ENCODE measurements at places on chromosomes 5 and 9.
A peak's percentile ranks its signal among the peaks of the same experiment; 100 is the strongest.

- DNase-seq: no peak
Measured at GRCh38 chr9:132982458-132982857, 4.0 kb downstream of the GFI1B start.

DNA sequence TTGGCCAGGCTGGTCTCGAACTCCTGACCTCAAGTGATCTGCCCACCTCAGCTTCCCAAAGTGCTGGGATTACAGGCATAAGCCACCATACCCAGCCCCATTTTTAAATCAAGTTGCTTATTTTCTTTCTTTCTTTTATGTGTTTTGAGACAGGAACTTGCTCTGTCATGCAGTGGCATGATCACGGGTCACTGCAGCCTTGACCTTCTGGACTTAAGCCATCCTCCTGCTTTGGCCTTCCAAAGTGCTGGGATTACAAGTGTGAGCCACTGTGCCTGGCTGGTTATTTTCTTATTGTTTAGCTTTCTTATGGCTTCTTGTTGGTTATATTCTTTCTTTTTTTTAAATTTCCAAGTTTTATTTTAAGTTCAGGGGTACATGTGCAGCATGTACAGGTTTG lies 79.7 kb upstream of the C5orf63 start:
- no peak for DNase-seq

GRCh38 chr5:155624597-155625241 lies 611.2 kb downstream of the KIF4B start:
- no peak for DNase-seq

DNA sequence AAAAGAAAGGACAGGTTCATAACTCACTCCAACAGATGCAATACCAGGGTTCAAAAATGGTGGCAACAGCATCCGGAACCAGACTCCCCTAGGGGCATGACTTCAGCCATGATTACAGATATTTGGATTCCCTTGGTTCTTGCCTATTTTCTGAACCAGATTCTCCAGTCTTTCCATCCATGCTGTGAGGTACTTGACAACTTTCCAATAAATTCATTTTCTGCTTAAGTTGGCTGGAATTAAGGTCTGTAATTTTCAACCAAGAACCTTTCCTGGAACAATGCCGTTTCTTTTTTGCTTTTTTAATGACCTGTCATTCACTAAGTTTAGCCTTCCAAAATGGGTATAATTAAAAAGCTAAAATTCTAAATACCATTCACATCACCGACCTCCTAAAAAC lies 52.2 kb downstream of the SCAI start:
- no peak for DNase-seq

DNA sequence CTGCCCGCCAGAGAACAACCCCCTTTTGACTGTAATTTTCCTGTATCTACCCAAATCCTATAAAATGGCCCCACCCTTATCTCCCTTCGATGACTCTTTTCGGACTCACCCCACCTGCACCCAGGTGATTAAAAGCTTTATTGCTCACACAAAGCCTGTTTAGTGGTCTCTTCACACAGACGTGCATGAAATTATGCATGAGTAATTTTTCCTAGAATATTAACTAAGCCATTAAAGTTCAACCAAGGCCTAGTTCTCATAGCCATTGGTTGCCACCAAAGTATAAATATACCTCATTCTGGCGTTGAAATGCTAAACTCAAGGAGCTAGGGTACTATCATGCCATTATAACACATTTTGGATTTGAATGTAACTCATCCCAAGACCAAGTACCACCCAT lies 243.9 kb downstream of the ZNF608 start:
- DNase-seq: no peak

DNA sequence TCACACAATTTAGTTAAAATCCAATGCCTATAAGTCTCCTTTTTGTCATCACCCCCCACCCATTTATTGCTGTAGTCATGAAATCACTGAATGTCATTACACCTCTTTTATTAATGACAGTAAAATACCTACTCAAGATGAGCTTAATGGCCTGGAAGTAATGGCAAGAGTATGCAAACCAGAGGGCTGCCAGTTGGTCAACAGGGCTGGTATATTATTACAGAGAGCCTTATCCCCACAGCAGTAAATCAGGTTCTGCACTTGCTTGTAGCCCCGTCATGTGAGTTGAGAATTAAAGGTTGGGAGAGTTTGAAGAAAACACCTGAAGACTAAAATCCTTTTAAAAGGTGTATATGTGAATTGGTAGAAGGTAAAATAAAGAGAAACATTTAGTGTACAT lies 372.4 kb downstream of the MAT2B start:
- no peak for DNase-seq

- no peak for DNase-seq
Measured at GRCh38 chr9:90147426-90147825, 495.2 kb downstream of the DIRAS2 start.

DNA sequence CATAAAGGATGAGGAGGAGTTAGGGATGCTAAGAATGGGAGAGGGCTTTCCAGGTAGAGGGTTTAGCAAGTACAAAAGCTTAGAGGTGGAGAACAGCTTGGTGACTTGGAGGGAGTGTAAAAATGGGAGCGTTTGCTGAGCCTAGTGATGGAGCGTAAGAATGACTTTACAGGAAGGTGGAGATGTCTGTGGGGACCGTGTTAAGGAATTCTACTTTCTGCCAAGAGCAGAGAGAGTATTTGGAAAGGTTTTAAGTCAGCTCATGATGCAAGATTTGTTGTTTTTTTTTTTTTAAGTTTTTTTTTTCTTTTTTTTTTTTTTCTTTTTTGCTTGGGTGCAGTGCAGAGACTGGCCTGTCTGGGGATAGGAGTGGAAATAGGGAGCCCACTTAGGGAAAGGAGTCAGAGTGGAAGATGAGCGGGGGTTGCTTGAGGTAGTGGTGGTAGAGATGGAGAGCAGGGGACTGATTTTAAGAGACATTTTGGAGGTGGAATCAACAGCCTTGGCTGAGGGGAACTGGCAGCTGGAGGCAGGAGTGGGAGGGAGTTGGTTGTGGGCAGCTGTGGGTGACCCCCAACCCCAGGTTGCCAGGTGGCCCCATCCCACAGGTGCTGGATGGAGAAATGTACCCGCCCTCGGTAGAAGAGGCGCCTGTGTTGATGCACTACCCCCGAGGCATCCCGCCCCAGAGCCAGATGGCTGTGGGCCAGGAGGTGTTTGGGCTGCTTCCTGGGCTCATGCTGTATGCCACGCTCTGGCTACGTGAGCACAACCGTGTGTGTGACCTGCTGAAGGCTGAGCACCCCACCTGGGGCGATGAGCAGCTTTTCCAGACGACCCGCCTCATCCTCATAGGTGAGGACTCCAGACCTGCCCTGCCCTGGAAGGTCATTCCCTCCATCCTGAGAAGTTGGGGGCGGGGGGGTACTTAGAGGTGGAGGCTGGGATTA lies 12.4 kb downstream of the PTGS1 start:
- no peak for DNase-seq

DNA sequence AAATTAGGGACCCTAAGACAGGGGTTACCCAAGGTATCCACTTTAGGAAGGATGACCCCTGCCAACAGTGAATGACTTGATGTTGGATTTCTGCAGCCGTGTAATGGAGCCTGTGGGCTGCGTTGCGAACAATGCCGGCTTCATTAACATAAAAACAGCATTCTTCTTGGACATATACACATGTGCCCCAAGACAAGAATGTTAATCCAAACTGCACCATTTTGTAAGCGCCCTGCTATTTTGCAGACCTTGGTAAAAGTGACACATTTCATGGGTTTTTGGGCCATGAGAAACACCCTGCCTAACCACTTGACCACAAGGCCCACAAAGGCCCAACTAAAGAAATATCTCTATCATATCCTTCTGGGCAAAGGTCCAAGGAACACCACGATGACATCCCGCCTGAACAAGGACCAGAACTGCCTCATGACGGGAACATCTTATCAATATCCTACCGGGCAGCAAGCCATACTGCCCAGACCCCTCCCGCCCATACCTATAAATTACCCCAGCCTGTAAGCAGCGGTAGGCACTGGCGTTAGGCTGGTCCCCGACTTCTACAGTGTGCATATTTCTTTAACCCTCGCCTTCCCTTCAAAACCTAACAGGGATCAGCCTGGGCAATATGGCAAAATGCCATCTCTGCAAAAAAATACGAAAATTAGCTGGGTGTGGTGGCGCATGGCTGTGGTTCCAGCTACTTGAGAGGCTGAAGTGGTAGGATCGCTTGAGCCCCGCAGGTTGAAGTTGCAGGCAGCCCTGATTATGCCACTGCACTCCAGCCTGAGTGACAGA lies 9.7 kb upstream of the PDCD1LG2 start:
- DNase-seq: no peak

DNA sequence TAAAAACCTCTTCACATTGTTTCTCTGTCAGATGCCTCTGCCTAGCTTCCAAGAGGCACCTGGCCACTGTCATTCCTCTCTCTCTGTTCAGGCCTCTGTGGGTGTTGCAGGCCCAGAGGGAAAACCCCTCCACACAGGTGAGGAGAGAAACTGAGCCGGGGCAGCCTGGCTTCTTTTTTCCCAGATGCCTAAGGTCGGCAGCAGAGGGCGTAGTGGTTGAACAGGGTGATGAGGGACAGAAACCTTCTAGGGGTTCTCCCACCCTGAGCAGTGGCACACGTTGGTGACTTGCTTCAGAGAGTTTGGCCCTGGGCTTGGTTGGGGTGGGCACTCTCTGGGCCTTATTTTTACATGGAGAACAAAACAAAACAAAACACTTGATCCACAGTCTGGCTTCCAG lies 12.2 kb downstream of the IL9 start:
- no peak for DNase-seq

GRCh38 chr5:96745844-96746531 lies 61.8 kb downstream of the ERAP1 start:
- peak; percentile 23 for DNase-seq

Data from hepatocyte (in vitro differentiated cells).